ENCODE measurements at places on chromosomes 7 and 10. TPM values are rescaled to one million over a fixed set of nuclear protein-coding genes. Genes with fewer than 3 reads are reported as not detected.
A peak's percentile ranks its signal among the peaks of the same experiment; 100 is the strongest.

EN2 gene
- not detected for total RNA-seq

MKX gene
- 1.7 TPM for total RNA-seq

GRCh38 chr10:13231808-13232207 lies 2.4 kb downstream of the UCMA start:
- DNase-seq, result peak; percentile 23

GRCh38 chr7:157210682-157211081 lies 72.0 kb downstream of the UBE3C start:
- no peak for DNase-seq
